ENCODE measurements at places on chromosomes 5 and 9.
A peak's percentile ranks its signal among the peaks of the same experiment; 100 is the strongest.

DNA sequence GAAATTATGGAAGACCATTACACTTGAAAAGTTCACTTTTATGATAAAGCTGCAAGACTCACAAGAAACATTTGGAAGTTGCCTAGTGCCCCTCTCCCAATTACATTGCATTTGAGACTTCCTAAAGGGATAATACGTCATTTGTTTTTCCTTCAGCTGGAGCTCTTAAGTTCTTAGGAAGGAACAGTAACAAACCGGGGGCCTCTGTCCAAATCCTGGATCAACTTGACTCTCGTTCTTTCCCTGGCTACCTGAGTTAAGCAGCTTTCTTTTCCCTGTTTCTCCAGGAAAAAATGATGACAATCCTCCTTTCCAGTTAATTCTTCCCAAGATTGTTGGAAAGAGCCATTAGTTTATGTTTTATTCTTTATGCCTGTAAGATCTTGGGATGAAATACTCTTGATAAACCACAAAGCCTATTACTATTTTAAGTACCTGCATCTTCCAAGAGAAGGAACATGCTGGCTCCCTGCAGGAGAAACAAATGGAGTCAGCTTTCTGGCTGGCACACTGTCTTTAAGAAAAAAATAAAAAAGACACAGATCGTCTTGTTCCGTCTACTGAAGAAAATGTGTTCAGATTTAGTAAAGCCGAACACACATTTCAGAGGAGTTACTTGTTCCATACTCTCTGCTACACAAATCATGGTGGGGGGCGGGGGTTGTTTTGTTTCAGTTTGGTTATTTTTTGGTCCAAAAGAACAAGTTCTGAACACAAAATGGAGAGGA is 297.9 kb downstream of the EFNA5 start:
- no peak for DNase-seq

GRCh38 chr9:112569186-112569585 is 82.6 kb downstream of the KIAA1958 start:
- DNase-seq, result no peak

GRCh38 chr5:101532430-101532829 is 629.3 kb upstream of the ST8SIA4 start:
- no peak for DNase-seq

- DNase-seq, result no peak
Observed at GRCh38 chr5:171424726-171425125, 5.3 kb downstream of the FGF18 start.

GRCh38 chr5:61866930-61867329 is 439.1 kb upstream of the KIF2A start:
- no peak for DNase-seq

DNA sequence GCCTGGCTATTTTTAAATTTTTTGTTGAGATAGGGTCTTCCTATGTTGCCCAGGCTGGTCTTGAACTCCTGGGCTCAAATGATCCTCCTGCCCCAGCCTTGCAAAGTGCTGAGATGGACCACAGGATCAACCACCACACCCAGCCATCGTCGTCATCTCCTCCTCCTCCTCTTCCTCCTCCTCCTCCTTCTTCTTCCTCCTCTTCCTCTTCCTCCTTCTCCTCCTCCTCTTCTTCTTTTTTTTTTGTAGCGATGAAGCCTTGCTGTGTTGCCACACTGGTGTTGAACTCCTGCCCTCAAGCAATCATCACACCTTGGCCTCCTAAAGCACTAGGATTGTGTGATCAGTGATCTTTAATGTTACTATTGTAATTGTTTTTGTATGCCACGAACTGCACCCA is 49.4 kb upstream of the ERBIN start:
- DNase-seq, result no peak

- peak; percentile 62 for DNase-seq
Observed at GRCh38 chr5:172683645-172684471, 42.8 kb downstream of the NEURL1B start.

GRCh38 chr5:91361790-91362189 is 21.3 kb downstream of the ARRDC3 start:
- DNase-seq, result no peak

- DNase-seq, result no peak
Observed at GRCh38 chr5:95909738-95910137, 51.9 kb downstream of the ELL2 start.

GRCh38 chr5:149632311-149633251 is 51.3 kb downstream of the ARHGEF37 start:
- no peak for DNase-seq

GRCh38 chr5:72925336-72926010 is 30.4 kb upstream of the FCHO2 start:
- DNase-seq, result no peak

- DNase-seq, result no peak
Observed at GRCh38 chr5:144307736-144308135, 137.1 kb downstream of the KCTD16 start.

DNA sequence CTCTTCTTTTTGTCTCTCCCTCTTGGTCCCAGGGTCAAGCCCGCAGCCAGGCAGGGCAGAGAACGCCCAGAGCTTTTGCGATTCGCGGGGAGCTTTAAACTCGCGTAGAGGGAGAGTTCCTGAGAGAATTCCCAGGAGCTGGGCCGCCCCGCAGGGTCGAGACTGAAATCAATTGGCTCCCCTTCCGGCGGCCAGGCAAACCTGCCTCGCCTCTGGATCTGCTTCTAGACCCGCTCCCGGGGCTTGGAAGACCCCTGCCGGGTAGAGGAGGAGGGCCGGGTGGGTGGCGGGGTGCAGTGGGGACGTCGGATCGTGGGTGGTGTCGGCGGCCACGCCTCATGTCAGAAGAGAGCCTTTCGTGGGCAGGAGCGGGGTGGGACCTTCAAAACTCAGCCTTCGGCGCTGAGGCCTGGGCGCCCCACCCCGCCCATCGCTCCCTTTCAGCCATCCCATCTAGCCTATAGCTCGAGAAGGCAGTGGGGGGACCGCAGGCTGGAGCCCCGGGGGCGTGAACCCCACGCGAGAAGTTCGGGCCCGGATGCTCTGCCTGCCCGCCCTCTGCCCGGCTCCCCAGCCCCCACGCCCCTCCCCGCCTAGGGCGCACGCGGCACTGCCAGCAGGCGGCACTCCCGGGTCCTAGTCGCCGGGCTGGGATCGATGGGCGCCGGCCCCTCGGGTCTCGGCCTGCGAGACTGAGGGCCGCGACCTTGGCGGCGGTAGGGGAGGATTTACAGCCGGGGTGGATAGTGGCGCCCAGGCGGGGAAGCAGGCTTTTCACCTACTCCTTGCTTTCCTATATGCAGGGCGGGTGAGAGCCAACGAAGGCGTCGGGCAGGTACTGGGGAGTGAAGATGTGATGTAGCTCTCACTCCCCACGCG is 6.1 kb downstream of the PRDM6 start:
- no peak for DNase-seq

GRCh38 chr5:154221371-154221896 is 30.9 kb downstream of the GALNT10 start:
- DNase-seq, result peak; percentile 27

DNA sequence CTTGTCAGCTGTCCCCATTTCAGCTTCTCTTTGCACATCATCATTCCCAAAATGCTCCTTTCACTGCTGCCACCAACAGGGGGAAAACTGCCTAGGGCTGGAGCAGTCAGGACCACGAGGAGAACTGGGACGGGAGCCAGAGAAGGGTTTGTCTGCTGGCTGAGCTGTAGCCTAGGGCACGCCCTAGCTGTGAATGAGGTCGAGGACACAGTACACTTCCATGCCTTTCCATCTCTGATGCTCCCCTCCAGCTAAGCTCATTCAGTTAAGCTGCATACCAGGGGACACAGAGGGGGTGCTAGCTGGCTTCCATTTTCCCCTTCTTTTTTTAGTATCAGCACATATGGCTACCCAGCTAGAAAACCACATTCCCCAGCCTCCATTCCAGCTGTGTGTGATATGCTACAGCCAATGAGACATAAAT is 64.7 kb downstream of the STK10 start:
- no peak for DNase-seq

DNA sequence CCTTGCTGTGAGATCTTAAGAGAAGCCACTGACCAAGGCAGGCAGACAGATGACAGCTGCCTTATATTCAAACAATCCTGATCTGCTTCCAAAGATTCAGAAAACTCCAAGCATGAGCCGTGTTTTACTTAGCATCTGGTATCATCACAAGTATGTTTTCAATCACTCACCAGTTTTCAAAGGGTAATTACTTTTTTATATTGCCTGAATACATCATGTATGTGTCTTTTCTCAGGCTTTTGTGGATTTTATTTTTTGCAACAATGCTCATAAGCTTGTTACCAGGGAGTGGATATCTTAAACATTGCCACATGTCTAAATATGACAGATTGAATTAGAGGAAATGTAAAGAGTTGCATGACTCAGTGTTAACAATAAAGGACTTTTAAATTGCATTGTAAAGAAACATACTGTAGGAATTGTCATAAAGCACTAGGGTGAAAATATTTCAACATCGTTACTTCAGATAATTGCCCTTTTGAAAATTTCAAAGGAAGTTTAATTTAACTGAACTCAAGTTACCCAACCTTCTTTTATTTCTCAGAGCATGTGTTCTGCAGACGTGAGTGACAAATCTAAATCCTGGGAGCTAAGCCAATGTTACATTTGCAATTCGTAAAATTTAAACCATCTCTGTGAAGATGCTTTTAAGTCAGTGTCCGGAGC is 326.1 kb downstream of the PLK2 start:
- no peak for DNase-seq

DNA sequence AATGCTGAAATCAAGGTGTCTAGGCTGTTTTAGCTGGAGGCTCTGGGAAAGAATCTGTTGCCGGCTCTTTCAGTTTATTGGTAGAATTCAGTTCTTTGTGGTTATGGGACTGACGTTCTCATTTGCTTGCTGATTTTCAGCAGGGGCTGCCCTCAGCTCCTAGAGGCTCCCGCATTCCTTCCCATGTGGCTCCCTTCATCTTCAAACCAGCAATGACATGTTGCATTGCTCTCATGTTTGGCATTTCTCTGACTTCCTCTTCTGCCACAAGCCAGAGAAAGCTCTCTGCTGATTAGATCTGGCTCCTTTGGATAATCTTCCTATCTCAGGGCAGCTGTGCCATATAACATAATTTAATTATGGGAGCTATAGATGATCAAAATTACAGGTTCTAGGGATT is 360.3 kb downstream of the LRRC70 start:
- DNase-seq, result no peak

DNA sequence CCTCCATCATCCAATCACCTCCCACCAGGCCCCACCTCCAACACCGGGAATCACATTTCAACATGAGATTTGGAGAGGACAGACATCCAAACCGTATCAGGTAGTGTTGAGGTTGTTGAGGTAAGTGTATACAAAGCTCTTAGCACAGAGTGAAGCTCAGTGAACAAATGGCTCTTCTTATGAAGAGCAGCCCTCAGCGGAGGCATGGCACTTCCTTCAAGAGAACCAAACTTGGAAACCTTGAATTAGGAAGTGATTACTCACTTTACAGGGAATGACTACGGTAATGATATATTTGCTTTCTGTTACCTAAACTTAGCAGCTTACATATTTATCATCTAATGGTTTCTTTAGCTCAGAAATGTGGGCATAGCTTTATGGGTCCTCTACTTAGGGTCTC is 92.8 kb downstream of the IQGAP2 start:
- DNase-seq, result no peak

GRCh38 chr9:27586304-27586703 is 13.0 kb upstream of the C9orf72 start:
- no peak for DNase-seq

DNA sequence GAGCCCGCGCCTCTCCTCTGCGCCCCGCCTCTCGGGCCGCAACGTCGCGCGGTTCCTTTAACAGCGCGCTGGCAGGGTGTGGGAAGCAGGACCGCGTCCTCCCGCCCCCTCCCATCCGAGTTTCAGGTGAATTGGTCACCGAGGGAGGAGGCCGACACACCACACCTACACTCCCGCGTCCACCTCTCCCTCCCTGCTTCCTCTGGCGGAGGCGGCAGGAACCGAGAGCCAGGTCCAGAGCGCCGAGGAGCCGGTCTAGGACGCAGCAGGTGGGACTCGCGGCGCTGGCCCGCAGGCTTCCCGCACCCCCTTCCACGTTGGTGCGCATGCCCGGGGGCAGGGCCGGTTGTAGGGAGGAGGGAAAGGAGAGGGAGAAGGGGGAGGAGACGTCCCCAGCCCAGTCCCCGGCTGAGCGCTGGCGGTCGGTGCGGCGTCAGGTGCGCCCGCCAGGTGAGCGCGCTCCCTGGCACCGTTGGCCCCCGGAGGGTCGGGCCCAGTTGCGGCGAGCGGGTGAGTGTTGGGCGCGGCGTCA is at the start of gene OCLN:
OCLN (plus strand) TSS at position 400 of the 532 bp plus-strand sequence. CDS start 11,455 bp downstream, outside the sequence.
- no peak for DNase-seq

GRCh38 chr5:100787648-100788047 is 115.4 kb downstream of the ST8SIA4 start:
- DNase-seq, result no peak

DNA sequence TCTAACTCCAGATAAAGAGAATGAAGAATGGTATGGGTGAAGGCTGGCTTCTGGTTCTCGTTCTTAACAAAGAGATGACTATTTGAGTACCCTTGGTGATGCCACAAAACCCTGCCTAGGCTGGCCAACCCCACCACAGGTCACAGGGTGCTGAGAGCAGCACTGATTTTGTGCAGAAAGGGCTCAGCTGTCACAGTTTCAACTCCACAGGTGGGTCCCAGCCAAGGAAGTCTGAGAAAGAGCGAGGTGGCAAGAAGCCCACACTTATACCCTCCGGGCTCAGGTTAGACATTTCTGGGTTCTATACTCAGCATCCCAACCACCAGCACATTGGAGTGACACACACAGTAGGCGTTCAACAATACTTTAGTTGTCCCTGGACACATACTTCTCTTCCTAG is 118.1 kb downstream of the SLIT3 start:
- no peak for DNase-seq

GRCh38 chr5:54329731-54330709 is 19.6 kb upstream of the ARL15 start:
- DNase-seq, result no peak

GRCh38 chr5:174338185-174339010 is 292.9 kb downstream of the NSG2 start:
- DNase-seq, result no peak

- DNase-seq, result no peak
Observed at GRCh38 chr5:80764786-80765185, 110.0 kb upstream of the DHFR start.

GRCh38 chr9:72396247-72397091 is 31.5 kb upstream of the ZFAND5 start:
- DNase-seq, result no peak

GRCh38 chr5:64947801-64948200 is 179.1 kb downstream of the CWC27 start:
- no peak for DNase-seq

GRCh38 chr9:122941582-122942234 is 888 bp downstream of the RABGAP1 start:
- no peak for DNase-seq

GRCh38 chr9:20903212-20903611 is 128.2 kb downstream of the HACD4 start:
- no peak for DNase-seq

Data from activated T-cell treated with anti-CD3 and anti-CD28 coated beads for 48 hours (primary cell).